H1 (cell line): ENCODE measurements at places on chromosomes 16 and 17.

DNA sequence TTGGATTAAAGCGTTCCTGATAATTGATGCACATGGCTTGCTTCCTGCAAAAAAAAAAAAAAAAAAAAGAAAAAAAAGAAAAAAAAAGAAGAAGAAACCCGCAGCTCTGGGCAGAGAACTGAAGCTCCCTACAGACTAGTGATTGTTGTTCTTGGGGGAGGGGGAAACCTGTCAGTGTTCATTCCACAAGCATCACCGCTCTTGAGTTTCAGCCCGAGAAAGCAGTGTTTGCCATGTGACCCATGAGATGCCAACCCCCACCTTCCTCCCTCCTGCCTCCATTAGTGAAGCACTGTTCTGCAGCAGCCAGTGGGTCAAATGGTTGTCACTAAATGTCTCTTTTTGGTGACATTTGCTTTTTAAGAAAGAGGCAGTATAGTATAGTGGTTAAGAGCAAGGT, 1.7 kb downstream of the USP43 start:
- DNase-seq: no peak

GRCh38 chr17:57881783-57882351, 32.0 kb upstream of the MRPS23 start:
- DNase-seq: no peak

GRCh38 chr16:53055541-53056391, 975 bp downstream of the CHD9 start:
- no peak for DNase-seq

- no peak for DNase-seq
Observed at GRCh38 chr16:22721511-22722100, 92.4 kb upstream of the HS3ST2 start.

GRCh38 chr16:68640972-68641371, 4.1 kb upstream of the CDH3 start:
- no peak for DNase-seq

DNA sequence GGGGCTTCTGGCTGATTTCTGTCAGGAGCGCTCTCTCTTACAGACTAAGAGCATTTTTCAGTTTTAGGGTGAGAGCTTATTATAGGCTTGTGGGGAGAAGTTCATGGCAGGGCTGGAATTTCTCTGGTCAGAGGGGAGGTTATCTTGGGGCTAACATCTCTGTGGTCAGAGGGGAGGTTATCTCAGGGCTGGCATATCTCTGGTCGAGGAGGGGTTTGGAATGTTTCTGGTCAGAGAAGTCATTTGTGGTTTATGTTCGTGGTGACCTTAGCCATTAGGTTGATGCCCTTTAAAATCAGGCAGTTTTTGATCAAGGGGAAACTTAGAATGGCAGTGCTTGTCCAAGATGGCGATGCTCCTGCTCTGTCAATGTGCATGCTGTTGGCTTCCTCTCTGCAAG, 10.8 kb upstream of the USP31 start:
- no peak for DNase-seq

- no peak for DNase-seq
Observed at GRCh38 chr16:10213748-10214147, 31.5 kb upstream of the GRIN2A start.

- DNase-seq: no peak
Observed at GRCh38 chr17:37079735-37080134, 131.0 kb downstream of the AATF start.

GRCh38 chr17:45915263-45915662, 20.9 kb downstream of the MAPT start:
- DNase-seq: no peak

- no peak for DNase-seq
Observed at GRCh38 chr16:81910366-81910885, 100.8 kb downstream of the SDR42E1 start.

DNA sequence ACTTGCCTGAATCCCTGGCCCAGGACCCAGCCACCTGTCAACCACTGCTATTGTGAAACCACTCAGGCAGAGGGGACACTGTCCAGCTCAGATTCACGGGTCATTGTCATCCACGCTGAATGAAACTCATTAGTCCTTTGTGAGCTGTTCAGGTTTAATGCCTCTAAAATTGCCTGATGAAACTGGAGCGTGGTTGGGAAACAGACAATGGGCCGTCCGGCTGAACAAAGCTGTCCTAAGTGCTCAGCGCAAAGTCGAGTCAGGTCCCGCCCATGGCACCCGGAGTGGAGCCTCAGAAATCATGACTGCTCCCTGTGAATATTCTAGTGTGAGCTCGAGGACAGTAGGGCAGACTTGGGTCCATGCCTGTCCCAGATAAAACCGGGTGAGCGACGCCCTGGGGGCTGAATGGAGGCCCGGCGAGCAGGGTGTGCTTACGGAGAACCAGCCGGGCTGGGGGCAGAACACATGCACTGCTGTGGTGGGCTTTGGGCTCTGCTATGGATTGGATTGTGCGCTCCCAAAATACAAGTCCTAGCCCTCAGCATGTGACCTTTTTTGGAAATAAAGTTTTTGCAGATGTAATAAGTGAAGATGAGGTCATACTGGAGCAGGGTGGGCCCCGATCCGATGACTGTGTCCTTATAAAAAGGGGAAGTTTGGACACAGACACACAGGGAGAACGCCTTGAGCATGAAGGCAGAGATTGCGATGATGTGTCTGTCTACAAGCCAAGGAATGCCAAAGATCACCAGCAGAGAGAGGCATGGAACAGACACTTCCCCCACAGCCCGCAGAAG, 12.9 kb upstream of the CMIP start:
- DNase-seq: no peak

- DNase-seq: no peak
Observed at GRCh38 chr17:45854209-45854608, 9.5 kb downstream of the SPPL2C start.

- DNase-seq: no peak
Observed at GRCh38 chr16:80733407-80733806, 71.0 kb downstream of the CDYL2 start.

DNA sequence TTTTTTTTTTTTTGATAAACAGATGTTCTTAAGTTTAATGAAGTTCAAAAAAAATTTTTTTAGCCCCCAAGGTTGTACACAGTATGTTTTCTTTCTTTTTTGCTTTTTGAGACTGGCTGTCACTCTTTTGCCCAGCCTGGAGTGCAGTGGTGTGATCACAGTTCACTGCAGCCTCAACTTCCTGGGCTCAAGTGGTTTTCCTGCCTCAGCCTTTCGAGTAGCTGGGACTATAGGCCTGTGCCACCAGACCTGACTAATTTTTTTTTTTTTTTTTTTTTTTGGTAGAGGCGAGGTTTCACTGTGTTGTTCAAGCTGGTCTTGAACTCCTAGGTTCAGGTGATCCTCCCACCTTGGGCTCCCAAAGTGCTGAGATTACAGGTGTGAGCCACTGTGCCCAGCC, 12.8 kb downstream of the ITGAE start:
- DNase-seq: no peak

- no peak for DNase-seq
Observed at GRCh38 chr17:45143767-45144198, 4.5 kb upstream of the HEXIM1 start.

DNA sequence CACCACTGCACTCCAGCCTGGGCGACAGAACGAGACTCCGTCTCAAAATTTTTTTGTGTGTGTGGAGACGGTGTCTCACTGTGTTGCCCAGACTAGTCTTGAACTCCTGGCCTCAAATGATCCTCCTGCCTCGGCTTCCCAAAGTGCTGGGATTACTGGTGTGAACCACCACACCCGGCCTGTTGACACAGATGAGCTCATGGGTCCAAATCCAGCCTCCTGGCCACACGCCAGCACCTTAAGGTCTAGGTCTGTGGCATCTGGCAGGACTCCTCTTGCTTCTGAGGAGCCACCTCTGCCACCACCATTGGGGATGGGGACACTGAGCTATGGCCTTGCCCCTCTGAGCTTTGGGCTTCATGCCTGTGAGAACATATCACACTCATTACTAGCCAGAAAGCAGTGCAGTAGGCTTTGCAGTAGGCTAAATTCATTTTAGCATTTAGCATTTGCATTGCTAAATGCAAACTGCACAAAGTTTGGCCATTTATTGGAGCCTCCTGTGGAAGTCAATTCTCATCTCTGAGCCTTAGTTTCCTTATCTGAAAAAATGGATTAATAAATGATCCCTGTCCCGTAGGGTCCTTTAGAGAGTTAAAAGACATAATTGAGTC, 5.5 kb upstream of the CDIPT start:
- no peak for DNase-seq

DNA sequence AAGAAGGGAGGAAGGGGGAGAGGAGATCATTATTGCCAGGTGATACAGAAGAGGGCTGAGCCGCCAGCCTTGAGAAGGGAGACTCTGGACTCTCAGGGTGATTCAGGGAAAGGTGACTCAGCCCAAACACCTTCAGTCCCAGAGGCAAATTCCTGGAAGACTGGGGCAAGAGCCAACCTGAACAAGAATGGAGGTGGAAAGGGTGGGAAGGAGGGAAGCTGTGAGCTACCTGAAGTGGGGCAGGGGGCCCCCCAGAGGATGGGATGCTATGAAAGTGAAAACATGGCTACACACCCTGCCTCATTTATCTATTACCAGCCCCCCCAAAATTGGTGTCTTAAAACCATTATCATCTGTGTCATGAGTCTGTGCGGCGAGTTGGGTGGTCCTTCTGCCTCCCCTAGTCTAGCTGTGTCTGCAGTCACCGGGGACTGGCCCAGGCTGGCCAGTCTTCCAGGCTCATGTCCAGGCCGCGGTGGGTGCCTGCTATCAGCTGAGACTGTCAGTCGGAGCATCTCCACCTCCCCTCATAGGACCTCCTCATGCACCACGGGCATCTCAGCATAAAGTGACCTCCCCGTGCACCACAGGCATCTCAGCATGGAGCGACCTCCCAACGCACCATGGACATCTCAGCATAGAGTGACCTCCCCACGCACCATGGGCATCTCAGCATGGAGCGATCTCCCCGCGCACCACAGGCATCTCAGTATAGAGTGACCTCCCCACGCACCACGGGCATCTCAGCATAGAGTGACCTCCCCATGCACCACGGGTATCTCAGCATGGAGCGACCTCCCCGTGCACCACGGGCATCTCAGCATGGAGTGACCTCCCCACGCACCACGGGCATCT, 3.2 kb upstream of the SLC47A2 start:
- no peak for DNase-seq

DNA sequence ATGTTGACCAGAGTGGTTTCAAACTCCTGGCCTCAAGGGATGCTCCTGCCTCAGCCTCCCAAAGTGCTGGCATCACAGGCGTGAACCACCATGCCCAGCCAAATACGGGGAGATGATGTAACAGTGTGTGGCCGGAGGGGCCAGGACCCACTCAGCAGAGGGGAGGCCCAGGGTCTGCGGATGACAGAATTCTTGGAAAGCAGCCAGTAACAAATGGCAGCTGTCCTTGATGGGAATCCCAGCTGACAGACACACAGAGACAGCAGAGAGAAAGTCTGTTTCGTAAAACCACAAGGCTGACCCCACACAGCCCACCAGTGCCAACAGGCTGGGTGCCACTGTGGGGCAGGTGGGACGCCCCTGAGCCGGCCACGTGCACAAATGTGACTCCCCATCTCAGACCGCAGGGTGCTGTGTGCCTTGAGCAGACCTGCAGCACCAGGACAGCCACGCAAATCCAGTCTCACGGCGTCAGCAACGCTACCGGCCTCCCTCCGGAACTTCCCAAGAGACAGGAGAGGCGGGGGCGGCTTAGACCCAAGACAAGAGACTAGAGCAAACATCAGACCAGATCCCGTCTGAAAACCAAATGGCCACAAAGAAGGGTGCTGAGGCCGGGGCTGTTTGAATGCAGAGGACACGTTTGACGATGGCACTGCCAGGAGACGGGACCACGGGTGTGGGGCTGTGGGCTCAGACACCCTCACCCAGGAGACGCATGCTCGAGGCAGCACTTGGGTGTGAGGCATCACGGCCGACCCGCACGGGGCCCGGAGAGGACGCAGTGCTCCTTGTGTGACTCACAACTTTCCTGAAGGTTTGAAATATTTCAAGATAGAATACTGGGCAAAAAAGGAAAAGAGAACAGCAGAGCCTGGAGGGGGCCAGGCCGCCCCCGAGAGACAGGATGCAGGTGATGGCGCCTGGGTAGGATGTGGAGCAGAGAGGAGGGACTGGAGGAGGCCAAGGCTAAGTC, 24.6 kb downstream of the CTU2 start:
- no peak for DNase-seq

DNA sequence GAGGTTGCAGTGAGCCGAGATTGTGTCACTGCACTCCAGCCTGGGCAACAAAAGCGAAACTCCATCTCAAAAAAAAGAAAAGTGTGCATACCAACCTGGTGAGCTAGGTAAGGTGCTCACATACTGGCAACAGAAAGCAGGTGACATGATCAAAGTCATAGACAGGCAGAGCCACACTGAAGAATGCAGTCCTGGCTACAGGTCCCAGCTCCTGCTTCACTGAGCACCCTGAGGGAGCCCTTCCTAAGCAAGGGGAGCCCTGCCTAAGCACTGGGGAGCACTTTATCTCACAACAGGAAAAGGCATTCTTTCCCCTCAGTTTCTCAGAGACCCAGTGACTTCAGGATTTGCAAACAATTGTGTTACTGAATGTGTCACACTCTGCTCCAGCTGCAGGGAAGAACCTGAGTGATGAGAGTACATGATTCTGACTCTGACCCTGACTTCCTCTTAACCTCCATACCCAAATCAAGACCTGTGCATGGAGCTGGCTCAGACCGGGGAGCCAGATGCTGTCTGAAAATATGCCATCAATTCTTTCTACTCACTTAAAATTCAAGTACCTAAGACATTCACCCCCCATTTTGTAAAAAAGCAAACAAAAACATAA, 40.5 kb downstream of the ANKRD11 start:
- DNase-seq: no peak

DNA sequence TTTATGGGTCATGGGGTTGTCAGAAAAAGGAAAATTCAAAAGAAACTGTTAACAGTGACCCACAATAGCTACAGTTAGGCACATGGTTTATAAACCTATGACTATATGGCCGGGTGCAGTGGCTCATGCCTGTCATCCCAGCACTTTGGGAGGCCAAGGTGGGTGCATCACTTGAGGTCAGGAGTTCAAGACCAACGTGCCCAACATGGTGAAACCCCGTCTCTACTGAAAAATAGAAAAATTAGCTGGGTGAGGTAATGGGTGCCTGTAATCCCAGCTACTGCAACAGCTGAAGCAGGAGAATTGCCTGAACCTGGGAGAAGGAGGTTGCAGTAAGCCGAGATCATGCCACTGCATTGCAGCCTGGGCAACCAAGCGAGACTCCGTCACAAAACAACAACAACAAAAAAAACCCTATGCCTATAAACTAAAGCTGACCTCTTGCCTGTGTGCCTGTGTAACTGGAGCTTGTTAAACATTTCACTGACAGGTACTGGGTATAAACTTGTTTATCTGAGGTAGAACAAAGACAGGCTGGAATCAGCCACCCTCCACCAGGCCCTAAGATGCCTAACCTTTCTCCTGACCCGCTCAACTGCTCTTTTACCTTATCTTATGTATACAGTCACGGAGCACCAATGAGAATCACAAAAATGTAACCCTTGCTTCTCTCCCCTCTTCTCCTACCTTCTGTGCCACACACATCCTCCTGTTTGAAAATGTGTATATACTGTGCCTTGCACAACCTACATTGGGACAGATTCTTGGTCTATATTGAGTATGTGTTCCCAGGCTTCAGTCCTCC, 62.9 kb upstream of the ATF7IP2 start:
- no peak for DNase-seq

GRCh38 chr16:85485379-85485778, 127.7 kb upstream of the GSE1 start:
- no peak for DNase-seq

- DNase-seq: no peak
Observed at GRCh38 chr16:89033304-89033703, 56.3 kb upstream of the CBFA2T3 start.
